Stimulated activated CD8-positive, alpha-beta memory T cell treated with anti-CD3 and anti-CD28 coated beads, Interleukin-7, amount 100 ng/mL, for 1 hour (primary cell): ENCODE measurements at places on chromosomes 2 and 18.

GRCh38 chr18:5158172-5158571 lies 38.9 kb downstream of the AKAIN1 start:
- no peak for DNase-seq

DNA sequence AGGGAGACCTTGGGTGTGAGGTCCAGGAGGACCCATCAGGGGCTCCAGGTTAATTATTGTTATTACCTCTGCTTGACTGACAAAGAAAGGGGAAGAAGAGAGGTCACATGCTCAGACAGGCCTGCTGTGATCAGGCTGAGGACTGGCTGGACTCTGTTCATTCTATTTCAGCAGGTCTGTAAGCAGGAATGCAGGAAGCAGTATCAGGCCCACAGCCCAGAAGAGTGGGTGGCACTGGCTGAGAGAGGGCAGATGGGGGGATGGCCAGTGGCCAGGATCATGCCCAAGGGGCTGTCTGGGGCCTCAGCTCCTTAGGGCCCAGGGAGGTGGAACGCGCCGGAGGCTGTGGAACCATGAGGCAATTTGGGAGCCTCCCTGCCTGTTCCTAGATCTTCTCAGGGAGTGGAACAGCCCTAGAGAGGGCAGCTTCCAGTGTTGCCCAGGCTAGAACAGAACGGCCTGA lies 43.7 kb upstream of the ZBTB7C start:
- no peak for DNase-seq

DNA sequence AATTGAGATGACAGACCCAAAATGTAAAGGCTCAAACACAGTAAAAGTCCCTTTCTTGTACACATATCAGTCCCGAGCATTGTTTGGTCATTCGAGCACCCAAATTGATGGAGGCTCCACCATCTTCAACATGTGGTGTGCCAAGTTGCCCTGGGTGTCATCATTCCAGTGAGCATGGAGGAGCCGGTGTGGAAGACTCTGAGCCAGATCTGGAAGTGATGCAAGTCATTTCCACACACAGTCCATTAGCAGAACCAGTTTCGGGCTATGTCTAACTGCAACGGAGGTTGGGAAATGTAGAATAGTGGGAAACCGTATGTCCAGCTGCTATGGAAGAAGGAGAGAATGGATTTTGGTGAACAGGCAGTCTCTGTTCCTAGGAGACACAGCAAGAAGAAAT lies 40.9 kb upstream of the BZW1 start:
- DNase-seq = no peak

- DNase-seq = no peak
Observed at GRCh38 chr2:208252716-208253492, 2.0 kb downstream of the IDH1 start.

GRCh38 chr2:104286841-104287240 lies 567.1 kb upstream of the POU3F3 start:
- DNase-seq = no peak
